Islet precursor cell (in vitro differentiated cells): ENCODE measurements at places on chromosomes 3 and 15.

DNA sequence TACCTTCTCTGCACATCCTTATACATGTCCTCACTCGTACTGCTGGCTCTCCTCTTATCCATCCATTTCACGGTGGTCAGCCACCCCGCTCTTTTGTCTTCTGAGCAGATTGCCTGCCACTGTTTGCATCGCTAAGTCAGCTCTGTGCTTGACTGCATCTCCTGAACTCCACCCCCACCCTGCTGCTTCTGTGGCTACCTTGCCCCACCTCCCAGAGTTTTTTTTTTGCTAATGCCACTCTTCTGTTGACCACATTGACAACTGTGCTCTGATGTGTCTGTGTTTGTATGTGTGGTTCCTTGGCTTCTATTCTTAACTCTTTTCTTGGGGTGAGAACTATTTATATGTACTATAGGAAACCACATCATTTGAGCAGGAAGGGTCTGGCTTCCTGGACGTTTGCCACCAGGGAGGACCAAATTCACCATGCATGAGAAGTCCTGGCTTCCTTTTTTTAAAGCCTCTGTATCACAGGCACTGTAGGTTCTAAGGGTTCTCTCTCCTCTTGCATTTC lies 12.8 kb upstream of the MTMR10 start:
- DNase-seq, result peak; percentile 53

- DNase-seq, result no peak
Measured at GRCh38 chr15:78034495-78035191, 42.9 kb downstream of the TBC1D2B start.

DNA sequence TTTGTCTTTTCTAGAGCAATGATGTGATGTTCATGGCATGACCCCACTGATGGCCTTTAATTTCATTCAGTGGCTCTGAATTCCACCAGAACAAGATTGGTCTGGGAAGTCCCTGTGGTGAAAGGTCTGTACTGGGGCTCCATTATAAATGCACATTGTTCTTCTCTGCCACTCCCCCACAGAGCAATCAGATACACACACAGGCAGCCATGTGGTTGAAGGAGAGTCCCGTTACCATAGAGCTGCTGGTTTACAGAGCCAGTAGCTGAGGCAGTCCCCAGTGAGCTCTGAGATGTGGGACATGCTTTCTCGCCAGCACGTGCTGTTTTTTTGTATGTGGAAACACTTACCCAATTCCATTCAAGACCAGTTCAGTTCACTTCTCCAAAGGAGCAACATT lies 172.7 kb upstream of the TRIM42 start:
- peak; percentile 76 for DNase-seq

GRCh38 chr3:21024563-21024962 lies 726.4 kb downstream of the ZNF385D start:
- DNase-seq, result no peak

DNA sequence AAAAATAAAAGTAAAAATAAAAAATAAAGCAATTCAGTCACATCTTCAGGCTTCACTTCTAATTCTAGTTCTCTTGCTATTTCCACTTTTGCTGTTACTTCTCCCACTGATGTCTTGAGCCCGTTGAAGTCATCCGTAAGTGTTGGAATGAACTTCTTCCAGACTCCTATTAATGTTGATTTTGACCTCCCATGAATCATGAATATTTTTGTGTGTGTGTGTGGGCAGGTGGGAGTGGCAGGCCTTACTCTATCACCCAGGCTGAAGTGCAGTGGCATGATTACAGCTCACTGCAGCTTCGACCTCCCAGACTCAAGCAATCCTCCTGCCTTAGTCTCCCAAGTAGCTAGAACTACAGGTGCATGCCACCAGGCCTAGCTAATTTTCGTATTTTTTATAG lies 10.7 kb downstream of the USP4 start:
- DNase-seq, result no peak

DNA sequence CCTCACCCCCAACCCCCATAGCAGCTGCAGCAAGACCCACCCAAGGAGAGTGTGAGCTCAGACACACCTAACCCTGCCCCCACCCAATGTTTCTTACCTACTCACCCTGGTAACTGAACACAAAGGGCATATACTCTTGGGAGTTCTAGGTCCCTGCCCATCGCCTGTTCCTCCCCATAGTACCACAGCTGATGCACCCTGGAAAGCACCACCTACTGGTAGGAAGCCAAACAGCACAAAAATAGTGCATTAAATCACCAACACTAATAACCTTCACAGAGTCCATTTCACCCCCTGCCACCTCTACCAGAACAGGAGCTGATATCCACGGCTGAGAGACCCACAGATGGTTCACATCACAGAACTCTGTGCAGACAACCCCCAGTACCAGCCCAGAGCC lies 245.2 kb downstream of the EFHB start:
- no peak for DNase-seq

DNA sequence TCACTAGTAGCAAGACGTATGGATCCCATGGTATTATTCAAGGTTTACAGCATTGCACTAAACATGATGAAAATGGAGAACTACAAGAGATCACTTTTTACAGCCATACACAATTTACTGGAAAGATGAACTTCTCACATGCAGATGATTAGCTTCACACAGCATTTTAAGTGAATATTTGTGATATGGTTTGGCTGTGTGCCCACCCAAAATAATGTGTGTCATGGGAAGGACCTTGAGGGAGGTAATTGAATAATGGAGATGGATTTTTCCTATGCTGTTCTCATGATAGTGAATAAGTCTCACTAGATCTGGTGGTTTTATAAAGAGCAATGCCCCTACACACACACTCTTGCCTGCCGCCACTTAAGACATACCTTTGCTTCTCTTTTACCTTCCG lies 662.0 kb upstream of the CCDC54 start:
- DNase-seq, result no peak

DNA sequence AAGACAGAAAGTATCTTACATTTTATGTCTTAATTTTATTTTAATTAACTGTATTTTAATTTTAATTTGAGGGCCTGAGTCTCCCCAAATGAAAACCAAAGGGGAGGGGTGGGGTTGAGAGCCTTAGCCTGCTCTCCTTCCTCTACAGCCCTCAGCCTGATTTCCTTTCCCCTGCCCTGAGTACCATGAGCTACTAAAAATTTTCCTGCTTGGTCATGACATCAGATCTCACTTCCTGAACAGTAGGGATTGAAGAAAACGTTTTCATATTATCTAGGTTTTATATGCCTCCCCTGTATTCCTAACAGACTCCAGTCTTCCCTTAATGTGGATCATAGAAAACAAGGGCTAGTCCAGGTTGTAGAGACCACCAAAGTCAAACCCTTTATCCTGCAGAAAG lies 133.9 kb downstream of the MYLK start:
- DNase-seq, result no peak

GRCh38 chr15:66134284-66134683 lies 119.3 kb downstream of the MEGF11 start:
- no peak for DNase-seq

- no peak for DNase-seq
Measured at GRCh38 chr15:81155375-81156218, 21.5 kb downstream of the CFAP161 start.

- DNase-seq, result no peak
Measured at GRCh38 chr3:10933021-10933420, 59.5 kb upstream of the SLC6A1 start.

DNA sequence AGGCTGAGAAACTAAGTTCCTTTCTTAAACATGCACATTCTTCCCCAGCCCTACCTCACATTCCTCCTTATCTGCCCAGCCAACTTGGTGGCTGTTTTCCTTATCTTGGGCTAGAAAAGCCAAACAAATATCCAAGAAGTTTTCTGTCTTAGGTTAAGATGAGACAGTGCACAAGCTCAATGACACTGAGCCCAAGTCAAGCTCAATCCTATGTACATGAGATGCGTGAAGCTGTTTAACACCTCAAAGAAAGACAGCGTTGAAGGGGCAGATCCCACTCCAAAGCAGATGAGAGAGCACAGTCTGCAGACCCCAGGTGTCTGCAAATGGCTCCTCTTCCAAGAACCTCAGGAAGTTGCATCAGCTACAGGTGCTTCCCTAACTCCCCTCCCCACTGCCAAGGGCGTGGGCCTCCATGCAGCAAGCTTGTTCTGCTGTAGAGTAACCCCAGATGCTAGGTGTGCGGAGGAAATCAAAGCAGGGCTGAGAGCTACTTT lies 16.6 kb downstream of the LRRC2 start:
- DNase-seq, result no peak

- no peak for DNase-seq
Measured at GRCh38 chr3:44842376-44842775, 19.3 kb upstream of the TMEM42 start.

DNA sequence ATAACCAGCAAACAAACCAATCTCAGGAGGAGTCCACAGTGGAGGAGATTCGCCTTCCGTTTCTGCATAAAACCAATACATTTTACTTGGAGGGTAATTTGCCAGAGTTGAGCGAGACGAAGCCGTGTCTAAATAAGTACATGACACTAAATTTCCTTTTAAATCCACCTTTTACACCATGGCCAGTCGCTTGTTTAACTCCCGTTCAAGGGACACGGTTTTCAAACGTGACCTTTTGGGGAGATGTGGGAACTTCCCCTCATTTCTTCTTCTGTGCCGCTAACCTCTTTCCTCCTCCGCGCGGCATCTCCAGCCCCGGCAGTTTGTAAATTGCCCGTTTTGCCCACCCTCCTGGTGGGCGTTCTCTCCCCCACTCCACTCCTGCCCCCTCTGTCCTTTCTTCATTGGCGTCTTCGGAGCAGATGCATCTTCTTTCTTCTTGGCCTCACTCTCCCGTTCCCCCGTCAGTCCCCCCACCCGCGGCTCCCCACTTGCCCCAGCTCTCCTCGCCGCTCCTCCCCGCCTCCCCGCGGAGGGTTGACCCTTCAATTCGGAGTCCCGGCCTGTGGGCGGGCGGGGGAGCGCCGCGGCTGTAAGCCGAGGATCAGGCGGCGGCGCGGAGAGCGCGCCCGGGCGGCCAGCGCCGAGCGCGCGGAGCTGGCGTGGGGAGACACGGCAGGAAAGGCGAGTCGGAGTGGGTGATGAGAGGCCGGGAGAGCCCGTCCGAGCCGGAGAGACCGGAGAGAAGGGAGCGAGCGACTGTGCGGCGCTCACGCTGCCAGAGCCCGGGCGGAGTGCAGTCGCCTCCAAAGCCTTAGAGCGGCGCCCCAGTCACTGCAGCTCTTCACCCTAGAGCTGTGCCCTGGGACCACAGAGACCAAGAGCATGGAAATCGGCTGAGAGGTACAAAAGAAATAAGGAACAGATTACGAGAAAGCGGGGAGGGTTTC lies at the start of gene NLGN1:
Gene NLGN1 (plus strand): TSS at position 584 of the 950 bp plus-strand sequence.
- peak; percentile 79 for DNase-seq

DNA sequence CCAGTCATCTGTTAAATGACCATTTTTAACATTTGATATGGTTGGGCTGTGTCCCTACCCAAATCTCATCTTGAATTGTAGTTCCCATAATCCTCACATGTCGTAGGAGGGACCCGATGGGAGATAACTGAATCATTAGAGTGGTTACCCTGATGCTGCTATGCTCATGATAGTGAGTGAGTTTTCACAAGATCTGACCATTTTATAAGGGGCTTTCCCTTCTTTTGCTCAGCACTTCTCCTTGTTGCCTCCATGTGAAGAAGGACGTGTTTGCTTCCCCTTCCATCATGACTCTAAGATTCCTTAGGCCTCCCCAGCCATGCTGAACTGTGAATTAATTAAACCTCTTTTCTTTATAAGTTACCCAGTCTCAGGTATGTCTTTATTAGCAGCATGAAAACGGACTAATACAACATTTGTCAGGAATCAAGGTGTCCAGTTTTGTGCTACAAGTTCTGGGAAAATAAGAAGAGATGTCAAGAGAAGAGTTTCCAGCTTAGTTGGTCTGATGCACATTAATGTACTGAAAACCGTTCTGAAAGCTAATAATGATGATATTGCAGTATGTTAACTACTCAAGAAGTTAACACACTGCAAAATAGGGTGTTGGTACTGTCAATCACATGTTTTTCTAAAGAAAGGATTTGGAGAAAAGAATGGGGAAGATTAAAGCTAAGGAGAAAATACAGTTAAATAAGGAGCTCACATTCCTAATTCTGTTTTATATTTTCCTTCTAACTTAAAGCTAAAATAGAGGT lies 67.9 kb downstream of the ATP8B4 start:
- no peak for DNase-seq

DNA sequence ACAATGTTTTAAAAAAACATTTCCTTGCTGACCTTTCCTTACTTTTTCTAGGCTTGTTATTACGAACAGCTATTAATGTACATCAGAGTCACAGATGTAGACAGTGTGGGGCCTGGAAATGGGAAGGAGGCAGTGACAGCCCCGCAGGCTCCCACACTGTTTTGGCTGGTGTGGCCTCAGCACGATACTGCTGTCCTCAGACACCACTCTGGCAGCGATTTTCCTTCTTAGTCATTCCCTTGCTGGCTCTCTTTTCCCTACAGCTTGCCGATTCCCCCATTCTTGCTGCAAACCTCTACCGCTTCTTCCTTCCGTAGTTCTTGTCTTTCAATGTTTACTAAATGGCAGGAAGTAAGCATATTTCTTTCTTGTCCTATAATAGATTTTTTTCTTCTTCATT lies 113.1 kb downstream of the ABI3BP start:
- no peak for DNase-seq

GRCh38 chr3:196207159-196207832 lies 3.9 kb downstream of the ZDHHC19 start:
- DNase-seq, result no peak

DNA sequence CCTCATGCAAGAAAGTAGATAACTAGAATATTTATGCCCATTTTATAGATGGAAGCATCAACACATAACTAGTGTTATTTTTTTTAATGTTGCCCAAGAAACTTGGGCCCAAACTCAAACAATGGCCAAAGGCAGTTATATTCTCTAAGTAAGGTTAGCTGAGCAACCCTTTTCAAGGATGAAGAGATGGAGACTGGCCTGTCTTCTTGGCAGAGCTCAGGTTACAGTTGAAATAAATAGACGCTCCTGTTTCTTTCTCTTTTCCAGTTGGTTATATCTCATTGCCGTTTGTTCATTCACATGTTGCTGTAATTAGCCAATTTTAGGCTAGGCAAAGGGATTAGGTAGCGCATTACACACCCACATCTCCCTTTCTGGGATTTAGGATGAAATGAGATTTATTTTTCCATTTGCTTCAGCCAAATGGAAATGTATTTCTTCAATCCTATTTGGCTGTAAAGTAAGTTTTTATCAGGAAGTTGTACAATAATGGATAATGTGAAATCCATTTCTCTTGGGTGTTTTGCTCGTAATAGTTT lies 93.2 kb downstream of the CMSS1 start:
- no peak for DNase-seq

DNA sequence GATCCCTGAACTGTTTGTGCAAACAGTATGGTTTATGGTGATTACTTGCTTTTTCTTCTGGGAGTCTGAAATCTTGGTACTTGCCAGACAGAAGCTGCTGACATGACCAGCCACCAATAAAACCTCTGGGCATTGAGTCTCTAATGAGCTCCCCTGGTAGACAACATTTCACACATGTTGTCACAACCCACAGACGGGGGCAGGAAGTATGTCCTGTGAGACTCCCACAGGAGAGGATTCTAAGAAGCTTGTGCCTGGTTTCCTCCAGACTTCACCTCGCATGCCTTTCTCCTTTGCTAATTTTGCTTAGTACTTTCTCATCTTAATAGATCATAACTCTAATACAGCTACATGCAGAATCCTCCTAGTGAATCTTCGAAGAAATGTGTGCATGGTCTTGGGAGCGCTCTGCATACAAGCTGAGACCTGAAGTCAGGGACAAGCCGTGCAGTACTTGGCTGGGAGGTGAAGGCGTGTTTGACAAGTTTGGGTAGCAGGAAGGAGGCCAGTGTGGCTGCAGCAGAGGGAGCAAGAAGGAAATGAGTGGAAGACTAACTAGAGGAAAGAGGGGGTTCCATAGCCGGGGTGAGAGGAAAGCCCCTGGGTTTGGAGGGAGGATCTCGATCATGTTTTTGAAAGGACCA lies 49.0 kb downstream of the B3GNT5 start:
- DNase-seq, result peak; percentile 55
